ENCODE measurements at places on chromosomes 7 and 10.

DNA sequence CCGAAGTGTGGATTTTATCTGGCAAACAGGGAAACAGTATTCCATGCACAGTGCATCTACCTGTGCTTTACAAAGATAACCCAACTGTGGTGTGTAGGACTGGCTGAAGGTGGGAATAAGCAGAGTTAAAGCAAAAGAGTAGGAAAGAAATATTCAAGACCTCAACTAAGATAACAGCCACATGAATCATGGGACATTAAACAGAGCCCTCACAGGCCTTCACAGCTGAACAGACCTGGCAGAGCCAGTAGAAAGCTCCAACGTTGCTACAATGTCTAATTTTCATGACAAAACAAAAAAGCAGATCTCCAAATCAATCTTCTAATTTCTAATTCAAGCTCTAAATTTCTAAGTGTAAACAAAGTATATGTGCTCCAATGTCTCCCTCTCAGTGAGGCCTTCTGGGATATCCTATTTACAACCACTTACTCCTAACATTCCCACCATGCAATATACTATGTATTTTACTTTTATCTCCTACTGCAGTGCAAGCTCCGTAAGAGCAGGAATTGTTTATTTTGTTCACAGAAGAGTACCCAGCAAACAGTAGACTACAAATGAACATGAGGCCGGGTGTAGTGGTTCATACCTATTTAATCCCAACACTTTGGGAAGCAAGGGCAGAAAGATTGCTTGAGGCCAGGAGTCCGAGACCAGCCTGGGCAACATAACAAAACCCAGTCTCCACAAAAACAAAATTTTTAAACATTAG lies 63.5 kb downstream of the UBE2H start:
- no peak for DNase-seq

GRCh38 chr7:30080818-30081217 lies 52.6 kb downstream of the PLEKHA8 start:
- DNase-seq: no peak

DNA sequence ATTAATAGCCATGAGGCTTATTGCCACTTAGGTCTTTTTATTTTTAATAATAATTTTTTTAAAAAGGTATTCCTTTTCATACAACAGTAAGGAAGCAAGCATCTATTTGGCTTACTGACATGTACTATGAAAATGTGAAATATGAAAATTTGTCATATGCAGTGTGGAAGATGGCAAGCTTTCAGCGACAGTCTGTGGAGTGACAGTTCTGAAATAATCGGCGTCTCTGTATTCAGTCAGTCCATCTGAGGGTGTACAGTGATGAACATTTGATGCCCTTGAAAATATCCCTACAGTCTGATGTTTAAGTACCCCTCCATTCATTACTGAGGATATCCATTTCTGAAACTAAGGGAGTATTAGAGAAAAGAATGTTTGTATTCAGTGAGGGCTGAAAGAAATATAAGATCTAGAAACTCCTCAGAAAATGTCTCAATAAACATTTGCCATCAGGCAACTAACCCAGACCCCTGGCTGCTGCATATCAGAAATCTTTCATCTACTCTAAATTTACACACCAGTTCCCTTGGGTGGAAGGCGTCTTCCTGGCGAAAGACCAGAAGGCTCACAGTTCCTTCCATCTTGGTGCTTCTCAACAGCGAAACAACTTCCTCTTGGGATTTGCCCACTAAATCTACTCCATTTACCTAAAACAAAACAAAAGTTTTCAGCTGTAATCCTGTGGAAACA lies 440.6 kb downstream of the PARD3 start:
- DNase-seq: no peak

DNA sequence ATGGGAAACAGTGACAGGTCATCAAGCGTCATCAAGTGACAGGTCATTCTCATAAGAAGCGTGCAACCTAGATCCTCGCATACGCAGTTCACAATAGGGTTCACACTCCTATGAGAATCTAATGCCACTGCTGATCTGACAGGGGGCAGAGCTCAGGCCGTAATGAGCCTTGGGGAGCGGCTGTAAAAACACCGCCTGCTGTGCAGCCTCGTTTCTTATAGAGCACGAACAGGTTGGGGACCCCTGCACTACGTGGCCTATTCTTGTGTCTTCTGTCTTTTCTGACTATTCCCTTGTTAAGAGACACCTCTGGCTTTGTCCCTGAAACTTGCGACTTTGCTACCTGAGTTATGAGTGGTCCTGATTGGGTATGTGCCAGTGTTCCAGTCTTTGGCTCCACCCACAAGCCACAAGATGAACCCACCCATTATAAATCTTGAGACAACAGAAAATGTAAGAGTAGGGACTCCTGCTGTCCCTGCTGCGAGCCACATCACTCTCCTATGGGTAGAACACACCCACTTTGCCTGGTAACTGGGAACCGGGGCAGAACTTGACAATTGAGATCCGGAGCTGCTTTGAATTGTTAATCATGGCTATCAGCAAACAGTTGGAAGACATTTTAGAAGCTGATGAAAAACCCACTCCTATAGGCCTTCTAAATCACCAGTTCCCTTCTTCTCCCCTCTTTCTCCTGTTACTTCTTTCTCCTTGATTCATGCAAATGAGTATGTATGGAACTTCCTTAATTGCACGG lies 55.8 kb upstream of the EXOC4 start:
- no peak for DNase-seq

DNA sequence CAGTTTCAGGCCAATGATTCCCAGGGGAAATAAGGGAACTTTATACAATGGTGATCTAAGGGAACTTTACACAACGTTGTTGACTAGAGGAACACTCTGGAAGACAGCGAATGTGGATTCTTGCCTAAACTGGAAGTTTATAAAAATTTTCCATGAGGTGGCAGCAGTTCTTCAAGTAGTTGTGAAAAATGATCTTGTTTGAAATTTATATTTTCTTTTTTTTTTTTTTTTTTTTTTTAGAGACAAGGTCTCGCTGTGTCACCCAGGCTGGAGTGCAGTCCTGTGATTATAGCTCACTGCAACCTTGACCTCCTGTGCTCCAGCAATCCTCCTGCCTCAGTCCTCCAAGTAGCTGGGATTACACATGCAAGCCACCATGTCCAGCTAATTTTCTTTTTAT lies 32.1 kb upstream of the GTF2I start:
- no peak for DNase-seq

DNA sequence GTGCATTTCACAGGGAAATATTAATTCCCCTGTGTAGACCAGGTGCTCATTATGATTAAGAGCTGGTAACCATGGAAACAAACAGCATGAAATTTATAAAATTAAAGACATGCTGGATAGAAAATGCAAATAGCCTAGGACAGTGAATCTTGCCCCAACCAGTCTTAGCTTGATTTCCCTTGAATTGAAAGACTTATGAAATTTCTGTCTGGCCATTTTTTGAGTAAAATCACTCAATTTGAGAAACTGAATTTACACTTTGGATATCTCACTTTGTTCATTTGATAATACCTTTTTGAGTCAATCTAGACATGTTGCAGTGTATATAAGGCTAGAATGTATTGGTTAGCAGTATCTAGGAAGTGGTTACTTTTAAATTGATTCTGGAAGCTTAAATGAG lies 4.4 kb upstream of the SMIM30 start:
- no peak for DNase-seq

GRCh38 chr10:124683814-124684213 lies 60.4 kb downstream of the FAM53B start:
- DNase-seq: no peak

GRCh38 chr7:69837387-69838068 lies 239.3 kb downstream of the AUTS2 start:
- DNase-seq: peak; percentile 18

- DNase-seq: no peak
These were observed 53.5 kb downstream of the EXOC6 start for GRCh38 chr10:92901819-92902251.

Measured in SHP77 (cell line).